ENCODE measurements at places on chromosomes 7 and 10.

DNA sequence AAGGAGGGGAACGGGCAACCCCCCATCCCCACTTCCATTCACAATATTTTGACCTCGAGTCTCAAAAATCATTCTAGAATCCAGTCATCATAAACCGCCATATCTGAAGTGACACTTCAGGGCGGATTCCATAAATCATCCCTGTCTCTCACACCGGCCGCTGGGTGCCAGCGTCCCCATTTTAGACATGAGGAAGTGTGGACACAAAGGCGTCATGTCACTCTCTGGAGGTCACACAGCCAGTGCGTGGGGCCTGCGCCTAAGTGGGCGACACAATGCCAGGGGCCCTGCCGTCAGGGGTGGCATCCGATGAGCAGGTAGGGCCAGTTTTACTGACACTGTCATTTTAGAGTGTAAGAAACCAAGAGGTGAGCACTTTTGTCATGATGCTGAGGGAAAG is 19.5 kb downstream of the KCNH2 start:
- DNase-seq, result no peak

DNA sequence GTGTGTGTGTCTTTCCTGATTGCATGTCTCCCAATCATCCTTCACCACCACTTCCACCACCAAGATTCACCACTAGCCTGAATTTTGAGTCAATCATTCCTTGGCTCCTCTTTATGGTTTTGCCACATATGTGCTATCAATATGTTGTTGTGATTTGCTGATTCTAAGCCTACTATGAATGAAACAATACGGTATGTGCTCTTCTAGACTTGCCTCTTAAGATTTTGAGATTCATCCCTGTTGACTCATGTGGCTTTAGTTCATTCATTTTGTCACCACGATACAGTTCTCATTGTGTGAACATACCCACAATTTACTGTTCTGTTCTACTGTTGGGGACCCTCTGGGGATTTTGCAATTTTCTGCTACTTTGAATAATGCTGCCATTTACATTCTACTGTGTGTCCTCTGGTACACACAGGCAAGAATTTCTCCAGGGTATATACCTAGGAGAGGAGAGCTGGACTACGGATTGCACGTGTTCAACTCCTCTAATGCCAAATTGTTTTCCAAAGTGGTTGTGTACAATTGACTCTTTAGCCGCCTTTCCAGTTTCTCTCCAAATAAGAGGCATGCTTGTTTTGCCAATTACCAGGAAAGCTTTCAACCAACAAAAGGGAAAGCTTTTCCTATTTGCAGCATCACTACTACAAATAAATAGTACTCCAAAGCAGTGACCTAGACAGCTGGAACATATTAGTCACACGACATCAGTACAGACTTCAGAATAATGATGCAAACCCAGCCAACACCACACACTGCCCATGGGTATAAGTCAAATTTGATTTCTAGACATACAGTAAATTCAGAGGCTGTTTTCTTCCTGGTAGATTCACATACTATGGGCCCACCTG is 30.0 kb downstream of the SGMS1 start:
- DNase-seq, result no peak

DNA sequence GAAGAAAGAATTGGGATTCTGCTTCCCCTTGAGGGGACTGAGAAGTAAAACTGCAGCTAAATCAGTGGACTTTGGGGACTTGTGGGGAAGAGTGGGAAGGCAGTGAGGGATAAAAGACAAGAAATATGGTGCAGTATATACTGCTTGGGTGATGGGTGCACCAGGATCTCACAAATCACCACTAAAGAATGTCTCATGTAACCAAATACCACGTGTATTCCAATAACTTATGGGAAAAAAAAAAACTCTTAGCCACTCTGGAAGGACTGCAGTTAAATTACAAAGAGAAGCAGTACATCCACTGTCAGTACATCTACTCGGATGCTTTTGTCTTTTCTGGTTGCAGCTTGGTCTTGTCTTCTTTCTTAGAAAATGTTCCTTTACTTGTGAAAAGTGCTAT is 27.4 kb upstream of the GOT1 start:
- no peak for DNase-seq

DNA sequence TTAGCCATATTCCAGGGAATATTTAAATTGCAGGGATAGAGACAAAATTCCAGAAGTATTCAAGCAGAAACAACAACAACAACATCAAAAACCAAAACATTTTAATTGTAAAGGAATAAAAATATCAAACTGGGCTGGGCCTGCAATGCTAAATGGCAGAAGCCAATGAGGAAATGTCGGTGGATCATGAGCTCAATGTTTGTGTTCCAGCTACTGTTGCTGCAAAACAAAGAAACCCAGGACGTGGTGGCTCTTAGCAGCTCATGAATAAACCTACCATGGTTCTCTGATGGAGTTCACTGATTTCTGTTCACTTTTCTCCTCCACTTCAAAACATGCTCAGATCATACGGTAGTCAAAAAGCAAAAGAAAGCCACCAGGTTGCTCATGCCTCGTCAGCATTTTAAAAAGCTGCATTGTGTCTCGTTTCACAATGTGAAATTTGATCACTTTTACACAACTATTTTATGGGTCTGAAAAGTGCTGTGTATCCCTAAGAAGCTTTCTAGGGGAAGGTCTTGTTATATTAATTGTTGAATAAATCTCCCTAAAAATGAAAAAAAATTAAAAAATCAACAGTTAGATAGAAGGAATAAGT is 54.0 kb downstream of the ASNS start:
- DNase-seq, result no peak

- DNase-seq, result no peak
These were observed 80.8 kb downstream of the SEC23IP start for GRCh38 chr10:119973281-119973680.

- DNase-seq, result no peak
These were observed 176.8 kb upstream of the AGK start for GRCh38 chr7:141374425-141374824.

DNA sequence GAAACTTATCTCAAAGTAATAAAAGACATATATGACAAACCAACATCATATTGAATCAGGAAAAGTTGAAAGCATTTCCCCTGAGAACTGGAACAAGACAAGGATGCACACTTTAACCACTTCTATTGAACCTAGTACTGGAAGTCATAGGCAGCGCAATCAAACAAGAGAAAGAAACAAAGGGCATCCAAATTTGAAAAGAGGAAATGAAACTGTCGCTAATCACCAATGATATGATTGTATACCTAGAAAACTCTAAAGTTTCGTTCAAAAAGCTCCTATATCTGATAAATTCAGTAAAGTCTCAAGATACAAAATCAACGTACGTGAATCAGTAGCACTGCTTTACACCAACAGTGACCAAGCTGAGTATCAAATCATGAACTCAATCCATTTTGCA is 137.7 kb upstream of the TEX47 start:
- no peak for DNase-seq

DNA sequence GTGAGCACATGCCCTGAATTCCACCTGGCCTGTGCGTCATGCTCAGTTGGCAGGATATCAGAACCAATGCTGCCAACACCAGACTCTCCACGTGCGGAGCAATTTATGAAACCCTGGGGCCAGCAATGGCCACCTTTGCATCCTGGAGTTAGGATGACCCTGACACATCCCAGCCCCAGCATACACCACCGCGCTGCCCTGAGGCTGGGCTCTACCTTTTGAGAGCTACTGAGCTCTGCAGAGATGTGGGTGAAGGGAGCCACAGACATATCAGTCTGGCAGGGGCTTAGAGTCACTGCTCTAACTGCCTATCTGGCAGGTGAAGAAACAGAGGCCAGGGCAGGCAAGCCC is 41.9 kb downstream of the SYPL1 start:
- DNase-seq, result no peak

- DNase-seq, result no peak
These were observed 1.4 kb upstream of the SLC25A28 start for GRCh38 chr10:99621454-99622251.

GRCh38 chr7:27917119-27917518 is 177.2 kb downstream of the TAX1BP1 start:
- no peak for DNase-seq

DNA sequence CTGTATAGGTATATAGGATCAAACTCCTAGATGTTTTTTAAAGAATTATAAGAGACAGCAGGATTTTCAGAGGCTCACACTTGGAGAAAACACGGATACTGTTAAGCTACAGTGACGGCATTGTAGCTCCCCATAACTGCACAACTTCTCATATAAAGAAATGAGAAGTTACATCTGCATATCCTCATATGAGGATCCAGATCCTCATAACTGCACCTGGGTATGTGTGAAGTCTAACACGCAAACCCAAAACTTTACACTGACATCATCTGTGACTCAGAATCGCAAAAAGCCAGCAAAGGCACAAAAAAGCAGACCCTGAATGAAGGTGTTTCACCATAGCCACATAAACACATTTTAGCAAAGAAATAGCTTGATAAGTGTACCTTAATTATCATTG is 34.1 kb downstream of the NEBL start:
- DNase-seq, result no peak

DNA sequence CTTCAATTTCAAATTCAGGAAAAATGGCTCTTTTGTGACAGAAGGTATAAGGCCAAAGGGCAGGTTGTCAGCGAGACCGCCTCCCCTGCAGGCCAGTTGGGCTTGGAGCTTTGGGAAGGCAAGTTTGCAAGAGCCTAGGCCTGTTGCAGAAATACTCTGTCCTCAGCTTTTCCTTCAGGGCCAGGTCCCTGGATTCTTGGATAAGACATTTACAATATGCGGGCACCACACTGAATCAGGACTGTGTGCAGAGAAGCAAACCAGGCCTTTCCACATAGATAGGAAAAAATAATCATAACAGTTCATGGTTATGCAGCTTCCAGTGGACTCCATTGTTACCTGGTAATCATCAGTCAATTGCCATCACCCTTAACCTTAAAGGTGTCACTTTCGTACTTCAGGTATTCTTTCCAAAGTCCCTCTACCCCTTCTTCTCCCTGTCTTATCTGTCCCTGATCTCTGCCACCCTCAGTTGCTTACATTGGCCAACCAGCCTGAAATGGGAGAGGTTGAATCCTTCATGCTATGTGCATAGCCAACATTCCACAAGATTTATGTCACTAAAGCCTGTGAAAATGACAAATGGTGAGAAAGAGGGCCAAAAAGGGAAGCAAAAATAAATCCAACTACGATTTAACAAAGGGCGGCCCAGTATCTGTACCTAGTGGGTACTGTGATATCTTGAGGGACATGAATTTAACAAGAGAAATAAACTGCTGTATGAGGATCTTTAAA is 304.5 kb upstream of the NFE2L3 start:
- no peak for DNase-seq

Data from spinal cord (tissue), 10 donors.